Stimulated activated naive CD4-positive, alpha-beta T cell (primary cell): ENCODE measurements at places on chromosomes 11 and 22.

DNA sequence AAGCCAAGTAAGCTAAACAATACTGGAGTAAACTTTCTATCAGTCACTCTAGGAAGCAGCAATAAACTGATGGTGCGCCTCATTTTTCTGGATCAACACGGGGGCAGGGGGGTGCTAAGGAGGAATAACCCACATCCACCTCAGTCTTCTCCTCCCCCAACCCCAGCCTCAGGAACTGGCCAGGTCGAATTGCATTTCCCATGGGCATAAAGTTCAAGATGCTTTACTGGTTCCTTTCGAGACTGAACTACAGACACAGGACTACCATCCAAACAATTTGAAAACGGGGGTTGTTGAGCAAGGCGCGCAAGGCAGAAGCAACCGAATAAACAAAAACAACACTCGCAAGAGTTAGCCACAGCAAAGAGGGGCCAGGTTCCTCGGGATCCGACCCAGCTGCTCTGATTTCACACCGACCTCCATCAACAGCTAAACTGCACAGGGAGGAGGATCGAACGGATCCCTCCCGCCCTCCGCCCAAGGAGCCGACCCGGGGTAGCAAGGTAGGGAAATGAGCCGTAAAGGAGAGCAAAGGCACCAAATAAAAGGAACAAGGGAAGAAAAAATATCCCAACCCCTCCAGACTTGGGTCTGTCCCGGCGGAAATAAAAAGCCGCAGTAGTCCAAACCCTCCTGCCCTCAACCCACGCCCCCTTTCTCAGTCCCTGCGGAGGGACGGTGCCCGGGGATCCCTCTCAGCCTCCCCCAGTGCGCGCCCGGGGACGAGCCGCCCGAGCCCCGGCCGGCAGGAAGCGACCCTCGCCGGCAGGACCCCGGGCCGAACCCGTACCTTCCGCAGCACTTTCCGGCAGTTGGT is 801 bp downstream of the SESN3 start:
- DNase-seq: peak; percentile 29

GRCh38 chr22:26753125-26753862 is 95.9 kb downstream of the MIAT start:
- DNase-seq: no peak

DNA sequence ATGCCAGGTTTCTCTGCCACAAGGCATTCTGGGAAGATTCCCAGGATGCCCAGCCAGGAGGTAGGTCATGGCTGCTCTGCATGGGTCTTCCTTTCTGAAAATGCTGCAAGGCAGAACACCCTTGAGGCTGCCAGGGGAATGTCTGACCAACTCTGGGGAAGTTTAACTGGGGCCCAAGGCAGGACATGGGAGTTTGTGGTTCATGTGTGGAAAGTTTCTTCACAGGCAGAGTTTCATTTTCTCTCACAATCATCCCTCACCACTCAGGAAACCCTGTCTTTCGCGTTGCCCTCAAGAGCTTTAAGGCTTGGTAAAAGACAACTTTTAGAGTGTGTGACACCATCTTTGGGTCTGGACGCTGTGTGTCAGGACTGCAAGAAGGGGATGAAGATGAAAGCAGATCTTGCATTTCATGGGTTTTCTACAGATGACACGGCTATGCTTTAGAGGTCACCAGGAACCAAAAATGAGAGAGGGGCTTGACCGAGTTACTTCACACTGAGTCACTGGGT is 133.5 kb downstream of the CD44 start:
- DNase-seq: no peak

DNA sequence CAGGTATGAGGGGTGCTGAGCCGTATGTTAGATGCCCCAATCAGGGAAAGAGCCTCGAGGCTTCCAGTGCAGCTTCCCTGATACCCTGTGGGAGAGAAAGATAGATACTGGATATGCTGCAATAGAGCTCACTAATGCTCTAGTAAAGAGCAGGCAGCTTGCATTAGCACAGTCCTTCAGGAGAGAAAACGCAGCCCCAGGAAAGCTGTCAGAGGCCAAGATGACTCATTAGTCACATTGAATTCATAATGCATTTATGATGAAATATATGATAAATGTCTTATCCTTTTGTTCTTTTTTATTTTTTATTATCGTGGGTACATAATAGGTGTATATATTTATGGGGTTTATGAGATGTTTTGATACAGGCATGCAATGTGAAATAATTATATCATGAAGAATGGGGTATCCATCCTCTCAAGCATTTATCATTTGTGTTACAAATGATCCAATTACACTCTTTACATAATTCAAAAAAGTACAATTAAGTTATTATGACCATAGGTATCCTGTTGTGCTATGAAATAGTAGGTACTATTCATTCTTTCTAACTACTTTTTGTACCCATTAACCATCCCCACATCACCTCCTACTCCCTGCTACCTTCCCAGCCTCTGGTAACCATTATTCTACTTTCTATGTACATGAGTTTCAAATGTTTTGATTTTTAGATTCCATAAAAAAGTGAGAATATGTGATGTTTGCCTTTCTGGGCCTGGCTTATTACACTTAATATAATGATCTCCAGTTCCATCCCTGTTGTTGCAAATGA is 94.5 kb upstream of the TOP3B start:
- DNase-seq: no peak

GRCh38 chr11:45409587-45409986 is 123.4 kb upstream of the SYT13 start:
- DNase-seq: no peak

DNA sequence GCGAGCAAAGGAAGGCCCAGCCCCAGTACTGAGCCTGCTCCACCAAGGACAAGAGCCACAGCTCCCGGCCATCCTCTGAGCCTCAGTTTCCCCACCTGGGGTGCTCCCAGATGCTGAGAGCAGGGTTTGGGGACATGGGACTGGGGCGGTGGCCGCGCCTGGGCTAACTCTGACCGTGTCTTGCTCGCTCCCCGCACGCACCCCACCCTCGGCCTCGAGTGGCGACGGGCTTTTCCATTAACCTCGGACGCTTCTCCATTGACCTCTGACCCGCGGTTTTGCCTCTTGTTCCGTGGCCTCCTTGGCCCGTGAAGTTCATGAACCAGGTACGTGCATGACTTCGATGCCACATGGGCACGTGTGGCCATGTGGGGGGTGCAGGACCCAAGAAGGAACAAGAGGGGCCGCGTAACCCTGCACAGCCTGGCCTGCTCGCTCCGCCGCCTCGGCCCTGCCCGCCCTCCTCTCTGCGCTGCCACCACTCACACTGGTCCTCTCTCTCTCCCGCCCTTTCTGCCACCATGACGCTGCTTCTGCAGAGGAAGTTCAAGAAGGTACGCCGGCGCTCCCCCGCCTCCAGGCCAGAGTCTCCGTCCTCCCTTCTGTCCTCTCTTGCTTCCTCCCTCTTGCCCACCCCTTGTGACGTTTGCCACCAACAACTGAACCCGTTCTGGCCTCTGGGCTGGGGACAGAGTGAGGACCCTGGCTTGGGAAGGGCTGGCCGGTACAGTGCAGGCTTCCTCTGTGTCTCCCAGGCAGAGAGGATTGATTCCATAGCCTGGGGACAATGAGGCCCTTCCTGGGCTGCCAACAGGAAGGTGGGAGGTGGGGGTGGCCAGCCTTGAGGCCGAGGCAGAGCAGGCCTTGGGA is 6.9 kb downstream of the TNNT3 start:
- DNase-seq: no peak

- DNase-seq: no peak
These were observed 61.3 kb upstream of the YPEL1 start for GRCh38 chr22:21796863-21797262.

DNA sequence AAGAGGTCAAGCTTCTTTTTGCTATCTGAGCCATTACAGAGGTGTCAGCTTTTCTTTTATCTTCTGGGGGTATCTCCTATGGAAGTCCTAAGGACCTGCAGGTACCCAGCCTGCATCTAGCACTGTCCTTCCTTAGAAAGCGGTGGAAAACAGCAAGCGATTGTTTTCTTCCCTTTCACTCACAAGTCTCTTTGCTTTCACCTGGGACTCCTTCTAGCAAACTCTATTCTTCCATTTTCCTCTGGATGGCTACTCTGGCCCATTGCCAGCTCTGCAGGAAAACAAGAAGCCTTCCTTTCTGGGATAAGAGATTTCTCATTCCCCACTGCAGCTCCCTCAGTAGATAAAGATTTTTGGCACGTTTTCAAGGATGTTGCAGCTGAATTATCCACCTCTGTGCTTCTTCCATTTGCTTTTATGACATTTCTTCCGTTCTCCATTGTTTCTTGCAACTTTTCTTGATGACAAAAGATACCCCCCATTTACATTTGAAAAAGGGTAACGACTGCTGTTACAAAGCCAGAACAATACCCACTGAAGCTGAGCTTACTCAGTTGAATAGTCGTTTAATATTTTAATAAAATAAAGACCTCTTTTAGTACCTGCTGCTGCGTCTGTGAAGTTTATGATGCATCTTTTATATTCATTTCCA is 40.2 kb upstream of the BDNF start:
- DNase-seq: no peak

DNA sequence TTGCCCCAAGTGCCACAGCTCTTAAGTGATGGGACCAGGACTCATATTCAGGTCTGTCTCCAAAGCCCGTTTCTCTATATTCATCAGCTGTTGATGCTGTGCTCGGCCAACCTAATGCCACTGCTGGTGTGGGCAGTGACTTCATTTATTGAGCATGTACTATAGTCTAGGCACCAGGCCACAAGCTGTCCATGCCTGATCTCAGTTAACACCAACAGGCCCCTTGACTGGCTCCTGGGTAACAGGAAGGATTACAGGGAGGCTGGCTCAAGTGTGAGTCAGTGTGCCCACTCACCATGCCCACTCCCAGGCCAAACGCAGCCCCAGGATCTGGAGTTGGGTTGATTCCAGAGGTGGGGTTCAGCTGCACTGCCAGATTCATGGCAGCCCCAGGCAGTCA is 8.6 kb upstream of the CRYBB2 start:
- no peak for DNase-seq

DNA sequence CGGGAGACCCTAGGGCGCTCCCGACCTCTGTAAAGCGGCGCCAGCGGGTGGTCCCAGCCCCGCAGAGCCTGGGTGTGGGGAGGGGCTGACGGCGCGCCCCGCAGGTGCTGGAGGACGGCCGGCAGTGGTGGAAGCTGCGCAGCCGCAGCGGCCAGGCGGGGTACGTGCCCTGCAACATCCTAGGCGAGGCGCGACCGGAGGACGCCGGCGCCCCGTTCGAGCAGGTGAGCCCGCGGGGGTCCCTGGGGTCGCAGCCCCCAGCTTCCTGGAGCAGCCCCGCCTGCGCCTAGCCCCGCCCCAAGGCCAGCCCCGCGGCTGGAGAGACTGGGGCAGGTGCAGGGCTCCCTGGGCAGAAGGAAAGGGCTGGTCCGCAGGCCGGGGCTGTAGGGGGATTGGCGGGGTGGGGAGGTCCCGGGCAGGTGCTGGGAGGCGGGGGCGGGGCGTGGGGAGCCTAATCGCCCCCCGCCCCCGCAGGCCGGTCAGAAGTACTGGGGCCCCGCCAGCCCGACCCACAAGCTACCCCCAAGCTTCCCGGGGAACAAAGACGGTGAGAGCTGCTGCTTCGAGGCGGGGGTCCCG is 19.7 kb downstream of the EPS8L2 start:
- DNase-seq: no peak

DNA sequence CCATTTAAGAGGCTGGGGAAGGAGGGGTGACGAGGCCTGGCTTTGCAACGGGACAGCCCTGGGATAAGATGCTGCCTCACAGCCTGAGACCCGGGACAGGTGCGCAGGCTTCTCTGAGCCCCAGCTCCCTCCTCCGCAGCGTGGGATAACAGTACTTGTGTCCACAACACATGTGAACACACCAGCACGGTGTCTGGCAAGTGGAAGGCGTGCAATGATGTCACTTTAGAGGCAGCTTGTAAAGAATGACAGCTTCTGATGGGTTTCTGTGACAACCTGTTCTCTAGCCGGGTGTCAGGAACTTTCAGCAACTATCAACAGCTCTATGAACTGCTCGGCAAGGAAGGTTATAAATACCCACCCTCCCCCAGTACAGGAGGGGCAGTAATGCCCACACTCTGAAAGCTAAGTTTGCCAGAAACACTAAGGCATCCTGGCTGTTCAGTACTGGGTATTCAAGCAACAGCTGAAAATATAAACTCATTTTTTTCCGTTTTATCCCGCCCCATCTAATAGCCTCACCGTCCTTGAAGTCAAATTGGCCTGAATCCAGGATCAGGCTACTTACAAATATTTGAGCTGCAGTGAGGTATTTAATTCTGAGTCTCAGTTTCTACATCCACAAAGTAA is 59.7 kb downstream of the MYH9 start:
- DNase-seq: no peak

- no peak for DNase-seq
These were observed 18.5 kb downstream of the FIBIN start for GRCh38 chr11:27012234-27012921.

DNA sequence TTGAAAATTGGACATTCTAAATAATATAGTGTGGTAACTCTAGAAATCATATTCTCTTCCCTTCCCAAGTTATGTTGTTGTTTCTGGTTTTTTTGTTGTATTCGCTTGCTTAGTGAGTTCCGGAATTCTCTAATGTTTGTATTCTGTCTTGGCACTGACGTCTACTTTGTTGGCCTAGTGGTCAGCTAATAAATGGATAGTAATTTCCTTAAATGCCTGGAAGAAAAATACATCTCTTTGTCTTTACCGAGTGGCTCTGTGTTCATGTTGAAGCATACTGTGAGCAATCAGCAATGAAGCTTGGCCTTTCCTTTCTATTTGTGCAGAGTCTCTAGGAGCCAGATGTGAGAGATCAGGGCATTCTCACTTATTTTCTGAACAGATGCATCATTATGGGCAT is 1225.7 kb downstream of the JRKL start:
- no peak for DNase-seq

DNA sequence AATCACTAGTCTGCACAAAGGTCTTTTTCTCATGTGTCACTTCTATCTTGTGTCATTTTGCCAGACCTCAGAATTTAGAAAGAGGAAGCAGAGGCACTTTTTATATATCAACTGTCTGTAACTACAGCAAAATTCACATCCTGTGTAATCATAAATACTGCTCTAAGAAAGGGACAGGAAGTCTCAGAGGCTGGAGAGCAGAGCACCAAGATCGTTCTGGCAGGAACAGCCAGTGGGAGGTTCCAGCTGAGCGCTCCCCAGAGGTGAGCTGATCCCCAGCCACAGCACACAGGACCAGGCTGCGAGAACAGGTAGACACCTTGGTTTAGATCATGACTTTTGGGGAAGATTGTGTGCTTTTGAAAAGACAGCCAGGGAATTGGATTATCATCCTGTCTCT is at the start of gene MS4A7:
Gene MS4A7 (plus strand): TSS at position 179 of the 400 bp plus-strand sequence. CDS start 4,610 bp downstream, outside the sequence.
- no peak for DNase-seq

DNA sequence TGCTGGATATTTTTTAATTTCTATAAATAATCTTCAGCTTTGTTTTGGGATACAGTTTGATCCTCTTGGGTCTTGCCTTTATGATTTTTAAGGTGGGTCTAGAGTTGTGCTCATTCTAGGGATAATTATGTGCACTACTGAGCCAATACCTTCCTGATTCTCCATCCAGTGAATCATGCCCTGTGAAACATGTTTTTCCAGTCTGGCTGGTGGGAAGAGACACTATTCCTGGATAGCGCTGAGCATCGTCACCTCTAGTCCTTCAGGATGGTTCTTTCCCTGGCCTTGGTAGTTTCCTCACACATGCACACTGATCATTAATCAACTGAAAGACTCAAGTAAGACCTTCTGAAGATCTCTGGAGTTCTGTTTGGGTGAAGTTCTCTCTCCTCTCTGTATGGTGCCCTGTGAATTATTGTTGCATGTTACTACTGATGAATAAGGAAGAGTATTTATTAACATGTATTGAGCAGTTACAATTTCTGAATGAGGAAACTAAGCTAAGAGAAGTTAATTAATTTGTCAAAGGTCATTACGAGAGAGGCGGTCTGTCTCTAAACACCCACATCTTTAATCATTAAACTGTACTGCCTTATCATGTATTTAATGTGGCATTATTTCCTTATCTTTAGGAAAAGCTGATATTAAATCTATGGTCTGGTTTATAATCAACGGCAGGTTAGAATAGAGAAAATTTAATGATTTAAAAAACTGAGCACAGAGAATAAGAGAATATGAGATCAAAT is 39.1 kb upstream of the LIPT2 start:
- DNase-seq: no peak
